Stimulated activated CD8-positive, alpha-beta memory T cell treated with anti-CD3 and anti-CD28 coated beads, Interleukin-7, amount 100 ng/mL, for 48 hours (primary cell): ENCODE measurements at places on chromosomes 12 and 14.

GRCh38 chr14:104294628-104294982 is 156.2 kb downstream of the KIF26A start:
- no peak for DNase-seq

DNA sequence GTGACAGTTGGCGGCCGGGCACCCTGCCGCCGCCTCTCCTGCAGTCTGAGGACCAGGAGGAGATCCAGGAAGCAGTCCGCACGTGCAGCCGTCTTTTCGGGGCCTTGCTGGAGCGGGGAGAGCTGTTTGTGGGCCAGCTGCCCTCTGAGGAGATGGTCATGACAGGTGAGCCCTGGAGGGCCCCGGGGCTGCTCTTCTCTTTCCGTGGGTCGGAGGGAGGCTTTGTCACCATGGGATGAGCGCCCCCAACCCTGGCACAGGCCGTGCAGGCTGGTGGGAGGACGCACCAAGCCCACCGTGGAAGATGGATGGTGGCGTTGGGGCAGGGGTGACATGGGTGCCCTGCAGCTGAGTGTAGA is 532 bp downstream of the NOC4L start:
- DNase-seq: no peak

GRCh38 chr14:39877577-39878190 is 445.5 kb upstream of the FBXO33 start:
- DNase-seq: no peak

- DNase-seq: no peak
These were observed 3.1 kb upstream of the KIF26A start for GRCh38 chr14:104135121-104135903.

- DNase-seq: no peak
These were observed 53.5 kb downstream of the IGF1 start for GRCh38 chr12:102426599-102427542.

- no peak for DNase-seq
These were observed 2.5 kb downstream of the FUT8 start for GRCh38 chr14:65414961-65415589.

DNA sequence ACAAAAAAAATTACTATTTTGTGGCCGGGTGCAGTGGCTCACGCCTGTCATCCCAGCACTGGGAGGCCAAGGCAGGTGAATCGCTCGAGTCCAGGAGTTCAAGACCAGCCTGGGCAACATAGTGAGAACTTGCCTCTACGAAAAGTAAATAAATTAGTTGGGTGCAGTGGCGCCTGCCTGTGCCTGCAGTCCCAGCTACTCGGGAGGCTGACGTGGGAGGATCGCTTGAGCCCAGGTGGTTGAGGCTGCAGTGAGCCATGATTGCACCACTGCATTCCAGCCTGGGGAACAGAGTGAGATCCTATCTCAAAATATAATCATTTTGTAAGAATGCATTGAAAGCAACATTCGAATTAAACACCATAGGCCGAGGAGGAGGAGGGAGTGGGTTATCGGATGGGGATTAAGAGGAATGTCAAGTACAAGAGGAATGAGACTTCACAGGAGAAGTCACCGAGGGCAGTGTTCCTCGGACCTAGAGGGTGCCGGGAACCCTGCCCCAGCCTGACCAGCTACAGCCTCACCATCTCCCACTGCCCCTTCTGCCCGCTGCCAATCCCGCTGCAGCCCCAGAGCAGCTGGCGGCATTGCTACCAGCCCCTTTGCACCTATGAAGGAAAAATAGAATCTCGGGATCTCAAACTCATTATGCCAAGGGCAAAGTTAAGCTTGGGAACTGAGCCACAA is 32.6 kb upstream of the AACS start:
- DNase-seq: no peak

GRCh38 chr12:99959549-99960170 is 25.1 kb downstream of the ANKS1B start:
- no peak for DNase-seq

DNA sequence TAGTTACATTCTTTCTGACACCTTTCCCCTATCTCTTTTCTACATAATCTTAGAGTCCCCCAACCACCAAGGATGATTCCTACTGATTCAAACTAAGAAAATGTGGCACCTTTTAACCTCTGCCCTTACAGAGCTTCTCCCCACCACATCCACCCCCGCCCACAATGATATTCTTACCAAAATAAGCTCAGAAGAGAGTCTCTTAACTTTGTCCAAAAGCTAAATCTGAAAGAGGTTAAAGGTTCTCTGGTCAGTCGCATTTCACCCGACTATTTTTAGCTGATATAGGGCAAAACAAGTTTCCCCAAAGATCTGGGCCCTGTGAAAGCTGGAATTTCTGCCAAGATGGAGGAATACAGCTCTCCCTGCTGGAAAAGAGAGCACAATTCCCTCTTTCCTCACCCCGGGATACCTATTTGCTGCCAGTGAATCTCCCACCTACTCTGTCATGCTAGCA is 128.6 kb downstream of the ZFP36L1 start:
- DNase-seq: no peak

DNA sequence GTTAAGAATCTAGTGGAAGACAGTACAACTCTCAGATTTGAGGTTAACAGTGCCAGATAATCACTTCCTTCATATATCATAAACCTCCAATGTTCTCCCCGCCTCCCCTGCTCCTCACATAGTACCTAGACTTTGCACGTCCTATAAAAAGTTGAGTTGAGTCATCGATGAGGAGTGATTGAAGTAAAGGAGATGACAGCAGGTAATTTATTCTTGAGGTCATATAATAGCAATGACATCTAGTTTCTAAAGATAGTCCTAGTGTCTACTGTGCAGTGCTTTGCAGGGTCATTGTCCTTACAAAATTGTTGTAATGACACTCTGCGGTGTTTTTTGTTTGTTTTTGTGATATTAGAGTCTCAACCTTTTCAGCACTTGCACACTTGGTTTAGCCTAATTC is 510.5 kb upstream of the LRFN5 start:
- no peak for DNase-seq

DNA sequence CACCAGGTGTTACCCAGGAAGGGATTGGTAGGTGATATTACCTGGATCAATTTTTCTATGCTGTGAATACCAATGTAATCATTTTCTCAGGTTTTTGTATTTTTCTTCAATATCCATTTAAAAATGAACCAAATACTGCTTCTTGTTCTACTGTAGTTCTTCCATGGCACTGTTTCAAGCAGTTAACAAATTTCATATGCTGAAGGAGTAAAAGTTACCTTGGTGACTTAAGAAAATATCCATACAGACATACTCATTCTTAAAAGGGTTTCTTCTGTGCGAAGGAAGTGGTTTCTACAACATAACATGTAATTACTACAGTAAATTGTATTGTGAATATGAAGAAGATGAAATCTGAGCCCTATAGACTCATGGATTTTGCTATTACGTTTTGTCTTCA is 222.5 kb downstream of the TMEM117 start:
- DNase-seq: no peak

DNA sequence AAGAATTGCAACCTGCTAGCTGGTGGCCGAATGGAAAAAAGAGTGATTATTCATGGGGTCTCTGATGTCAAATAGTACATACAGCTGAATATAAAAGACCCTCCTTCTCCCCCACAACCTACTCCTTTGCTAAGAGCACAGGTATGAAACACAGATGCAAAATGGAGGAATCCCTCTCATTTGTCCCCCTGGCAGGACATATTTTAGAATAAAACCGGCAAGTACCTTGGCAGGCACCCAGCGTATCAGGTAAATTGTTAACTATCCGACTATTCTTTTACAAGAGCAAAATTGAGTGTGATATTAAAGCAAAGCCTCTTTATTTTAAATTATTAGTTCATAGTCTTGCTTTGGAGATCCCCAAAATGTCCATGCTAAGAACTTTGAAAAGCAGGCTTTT is 73.7 kb upstream of the USP44 start:
- no peak for DNase-seq

DNA sequence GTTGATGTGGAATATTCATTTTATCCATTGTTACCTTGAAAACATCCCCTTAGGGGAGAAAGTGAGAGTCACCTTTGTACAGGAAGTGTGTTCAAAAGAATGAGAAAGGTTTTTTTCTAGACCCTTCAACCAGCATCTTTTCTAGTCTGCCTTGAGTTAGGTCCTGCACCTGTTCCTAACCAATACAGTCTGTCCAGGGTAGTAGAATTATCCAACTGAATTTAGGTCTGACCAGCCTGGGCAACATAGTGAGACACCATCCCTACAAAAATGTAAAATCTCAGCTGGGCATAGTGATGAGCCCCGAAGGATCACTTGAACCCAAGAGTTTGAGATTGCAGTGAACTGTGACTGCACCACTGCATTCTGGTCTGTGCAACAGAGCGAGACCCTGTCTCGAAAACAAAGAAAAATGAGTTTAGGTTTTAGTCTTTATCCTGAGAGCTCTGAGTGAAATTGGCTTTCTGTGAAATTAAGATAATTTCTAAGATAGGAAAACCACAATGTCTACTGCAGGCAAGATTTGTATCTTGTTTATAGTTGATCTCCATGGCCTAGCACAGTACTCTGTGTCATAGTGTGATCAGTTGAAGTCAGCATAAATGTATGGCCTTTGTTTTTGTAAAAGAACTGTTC is 25.2 kb downstream of the ARHGAP5 start:
- DNase-seq: no peak

- no peak for DNase-seq
These were observed 20.8 kb downstream of the ESRRB start for GRCh38 chr14:76396714-76397187.
